NCI-H1694 (cell line): ENCODE measurements at places on chromosomes 5 and 9.

DNA sequence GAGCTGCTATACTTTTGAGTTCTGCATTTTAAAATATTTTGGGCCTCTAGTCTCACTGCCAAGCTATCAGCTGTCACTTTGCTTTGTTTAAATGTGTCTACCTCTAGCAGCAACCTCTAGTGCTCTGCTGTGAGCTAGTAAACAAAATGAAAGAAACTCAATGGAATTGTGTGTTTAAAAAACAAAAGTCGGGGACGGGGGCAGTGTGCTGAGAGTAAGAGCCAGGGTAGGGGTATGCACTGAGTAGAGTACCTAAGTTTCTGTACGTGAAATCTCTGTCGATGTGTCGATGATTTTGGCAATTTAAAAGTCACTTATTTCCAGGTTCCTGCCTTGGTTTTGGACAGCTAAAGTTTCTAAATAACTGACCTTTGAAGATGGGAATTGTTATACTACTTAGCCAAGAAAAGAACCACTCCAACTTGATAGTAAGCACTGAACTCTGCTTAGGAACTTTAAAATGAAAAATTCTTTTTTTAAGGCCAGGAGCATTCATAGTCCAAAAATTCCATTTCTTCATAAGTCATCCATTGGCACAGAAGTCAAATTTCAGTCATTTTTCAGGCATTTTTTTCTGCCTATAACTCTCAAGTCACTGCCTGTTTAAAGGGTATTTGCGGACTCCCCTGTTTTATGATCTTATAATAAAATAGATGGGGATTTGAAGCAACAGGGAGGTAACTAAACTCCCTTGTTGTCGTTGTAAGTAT is 111.5 kb downstream of the SAXO1 start:
- DNase-seq, result no peak

DNA sequence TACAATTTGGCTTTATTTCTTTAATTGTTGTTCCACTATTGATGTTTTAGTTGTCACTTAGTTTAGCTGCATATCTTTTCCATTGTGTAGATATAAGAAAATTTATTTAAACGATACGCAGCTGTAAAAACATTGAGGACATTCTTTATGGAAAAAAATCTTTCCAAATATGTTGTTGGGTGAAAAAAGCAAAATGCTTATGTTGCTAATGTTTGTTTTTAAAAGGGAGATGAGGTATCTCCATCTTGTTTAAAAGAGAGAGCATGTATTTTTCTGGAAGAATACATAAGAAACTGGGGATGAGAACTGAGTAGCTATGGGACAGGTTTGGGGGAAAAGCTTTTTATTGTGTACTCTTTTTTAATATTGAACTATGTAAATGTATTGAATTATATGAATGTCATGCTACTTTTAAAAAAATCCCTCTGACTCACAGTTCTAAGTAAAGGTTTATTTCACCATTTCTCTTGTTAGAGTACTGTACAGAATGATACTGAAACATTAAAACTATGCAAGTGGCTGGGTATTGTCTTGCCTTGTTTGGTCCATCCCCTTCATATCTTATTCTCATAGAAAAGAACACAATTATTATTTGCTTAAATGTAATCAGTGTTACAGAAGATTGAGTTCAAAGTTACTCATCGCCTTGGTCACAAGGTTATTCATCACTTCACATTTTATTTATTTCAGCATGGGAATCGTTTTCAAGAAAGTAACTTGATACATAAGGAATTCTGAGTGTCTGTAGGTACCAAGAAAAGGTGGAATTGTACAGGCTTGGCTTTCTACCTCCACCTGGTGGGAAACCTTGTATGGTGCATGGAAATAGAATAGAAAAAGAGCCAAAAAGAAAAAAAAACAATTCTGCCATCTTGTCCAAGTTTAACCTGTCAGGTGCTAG is 85.8 kb downstream of the RIC1 start:
- DNase-seq, result no peak

DNA sequence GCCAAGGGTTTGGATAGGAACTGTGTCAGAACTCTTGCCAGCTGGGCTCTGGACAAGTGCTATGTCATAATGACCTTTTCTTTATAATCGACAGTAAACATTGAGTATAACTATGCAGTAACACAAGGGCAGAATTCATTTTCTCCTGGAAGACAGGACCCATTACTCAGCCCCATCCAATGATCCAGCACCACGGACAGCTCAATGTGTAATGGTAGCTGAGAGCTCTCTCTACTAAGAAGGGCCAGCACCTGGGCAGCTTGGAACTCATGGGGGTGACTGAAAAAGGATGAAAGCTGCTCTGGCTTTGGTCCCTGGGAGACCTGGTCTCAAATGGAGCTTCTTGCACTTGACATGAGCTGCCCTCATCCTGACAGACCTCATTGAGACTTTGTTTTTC is 347.8 kb downstream of the TRIM32 start:
- no peak for DNase-seq

- no peak for DNase-seq
Observed at GRCh38 chr5:7503564-7503963, 107.6 kb downstream of the ADCY2 start.

- DNase-seq, result no peak
Observed at GRCh38 chr5:2997179-2997578, 245.7 kb upstream of the IRX2 start.

DNA sequence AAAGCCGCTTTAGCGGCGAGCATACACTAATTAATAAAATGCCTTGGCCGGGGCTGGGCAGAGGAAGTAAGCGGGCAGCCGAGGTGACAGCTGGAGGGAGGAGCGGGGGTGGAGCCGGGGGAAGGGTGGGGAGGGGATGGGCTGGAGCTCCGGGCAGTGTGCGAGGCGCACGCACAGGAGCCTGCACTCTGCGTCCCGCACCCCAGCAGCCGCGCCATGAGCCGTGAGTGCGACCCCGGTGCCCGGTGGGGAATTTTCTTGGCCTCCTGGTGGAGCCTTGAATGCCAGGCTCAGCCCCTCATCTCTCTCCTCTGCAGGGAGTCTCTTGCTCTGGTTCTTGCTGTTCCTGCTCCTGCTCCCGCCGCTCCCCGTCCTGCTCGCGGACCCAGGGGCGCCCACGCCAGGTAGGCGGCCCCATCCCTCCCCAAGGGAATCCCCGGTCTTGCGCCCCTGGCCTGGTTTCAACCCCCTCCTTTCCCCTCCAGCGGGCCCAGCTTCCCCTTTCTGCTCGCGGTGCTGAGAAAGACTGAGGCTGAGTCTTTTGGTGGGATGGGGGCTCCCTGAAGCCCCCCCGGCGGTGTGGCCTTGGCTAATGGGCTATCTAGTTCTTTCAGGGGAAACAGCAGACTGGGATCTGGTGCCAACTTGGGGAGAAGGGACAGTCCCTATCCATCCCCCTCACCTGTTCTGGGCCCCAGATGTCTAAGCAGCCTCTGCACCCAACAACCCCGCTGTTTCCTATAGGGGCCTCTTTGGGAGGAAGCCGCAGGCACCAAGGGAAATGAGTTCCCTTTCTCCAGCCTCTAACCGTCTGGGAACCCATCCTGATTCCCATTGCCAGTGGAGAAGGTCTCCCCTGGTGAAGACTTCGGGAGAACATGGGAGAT is at the start of gene PTGS1:
Gene PTGS1, plus strand, starts transcription at position 156 of the 887 bp plus-strand sequence. Its CDS starts 61 bp downstream, at position 217.
- no peak for DNase-seq

DNA sequence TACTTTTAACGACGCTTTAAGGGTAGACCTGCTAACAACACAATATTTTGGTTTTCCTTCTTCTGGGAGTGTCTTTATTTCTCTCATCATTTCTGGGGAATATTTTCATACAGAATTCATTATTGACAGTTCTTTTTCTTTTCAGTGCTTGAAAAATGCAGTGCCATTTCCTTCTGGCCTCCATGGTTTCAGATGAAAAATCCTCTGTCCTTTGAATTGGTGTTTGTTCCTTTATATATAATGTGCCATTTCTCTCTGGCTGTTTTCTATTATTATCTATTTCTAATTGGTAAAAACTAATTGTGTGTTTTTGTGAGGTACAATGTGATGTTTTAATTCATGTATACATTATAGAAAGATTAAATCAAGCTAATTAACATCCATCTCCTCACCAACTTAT is 194.3 kb upstream of the S1PR3 start:
- DNase-seq, result no peak

DNA sequence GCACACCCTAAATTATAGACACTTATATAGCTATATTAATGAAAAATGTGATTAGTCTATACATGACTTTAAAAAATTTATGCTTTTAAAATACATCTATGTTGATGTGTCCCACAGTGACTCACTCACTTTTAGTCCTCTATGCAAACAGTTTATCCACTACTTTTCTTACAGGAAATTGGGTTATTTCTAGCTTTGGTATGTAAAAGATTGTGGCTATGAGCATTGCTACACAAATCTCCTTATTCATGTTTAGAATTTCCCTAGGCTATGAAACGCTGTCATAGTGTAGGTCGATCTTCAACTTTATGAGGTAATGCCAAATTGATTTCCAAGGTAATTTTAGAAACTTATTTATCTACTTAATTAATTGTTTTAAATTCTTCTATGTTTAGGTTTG is 687.4 kb downstream of the PRR16 start:
- DNase-seq, result no peak

- no peak for DNase-seq
Observed at GRCh38 chr5:173210877-173211276, 24.1 kb downstream of the NKX2-5 start.

GRCh38 chr5:102080288-102080687 is 215.8 kb downstream of the SLCO4C1 start:
- DNase-seq, result no peak

DNA sequence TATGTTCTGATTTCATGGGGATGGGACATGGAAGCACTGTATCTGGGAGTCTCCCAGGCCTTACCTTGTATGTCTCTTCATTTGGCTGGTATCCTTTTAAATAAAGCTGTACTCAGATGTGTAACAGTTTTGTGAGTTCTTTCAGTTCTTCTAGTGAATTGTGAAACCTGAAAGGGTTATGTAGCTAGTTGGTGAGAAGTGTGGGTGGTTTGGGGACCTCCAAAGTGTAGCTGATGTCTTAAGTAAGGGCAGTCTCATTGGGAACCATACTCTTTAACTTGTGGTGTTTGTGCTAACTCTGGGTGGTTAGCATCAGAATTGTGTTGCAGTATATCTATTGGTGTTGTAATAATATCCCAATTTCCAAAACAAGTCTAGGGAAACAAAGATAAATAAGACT is 166.9 kb upstream of the CCNH start:
- DNase-seq, result no peak

- no peak for DNase-seq
Observed at GRCh38 chr5:62465985-62466925, 53.7 kb downstream of the IPO11 start.

GRCh38 chr9:89449261-89449671 is 48.6 kb downstream of the SEMA4D start:
- DNase-seq, result no peak

DNA sequence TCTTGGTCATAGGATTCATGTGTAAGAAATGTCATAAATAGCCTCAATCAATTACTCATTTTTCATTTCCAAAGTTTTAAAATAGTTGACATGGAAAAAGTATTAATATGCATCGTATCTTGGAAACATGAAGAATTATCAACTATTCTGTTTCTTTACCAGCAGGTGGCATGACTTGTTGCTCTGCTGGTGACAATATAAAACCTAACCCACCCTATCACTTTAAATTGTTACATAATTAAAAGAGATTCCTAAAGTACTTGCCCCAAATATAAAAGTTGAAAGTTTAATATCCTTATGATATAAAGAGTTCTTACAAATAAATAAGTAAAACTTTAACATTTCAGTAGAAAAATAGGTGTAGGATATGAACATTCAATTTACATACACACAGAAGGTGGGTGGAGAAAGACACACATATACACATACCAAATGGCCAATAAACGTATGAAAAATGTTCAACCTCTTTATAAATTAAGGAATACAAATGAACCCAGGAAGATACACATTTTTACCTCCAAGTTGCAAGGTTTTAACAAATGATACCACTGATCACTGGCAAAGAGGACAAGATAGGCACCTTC is 30.6 kb downstream of the MAP1B start:
- DNase-seq, result no peak

GRCh38 chr5:5419291-5420210 is 2.9 kb upstream of the ICE1 start:
- peak; percentile 55 for DNase-seq

GRCh38 chr5:139655727-139656271 is 7.7 kb downstream of the CXXC5 start:
- no peak for DNase-seq

DNA sequence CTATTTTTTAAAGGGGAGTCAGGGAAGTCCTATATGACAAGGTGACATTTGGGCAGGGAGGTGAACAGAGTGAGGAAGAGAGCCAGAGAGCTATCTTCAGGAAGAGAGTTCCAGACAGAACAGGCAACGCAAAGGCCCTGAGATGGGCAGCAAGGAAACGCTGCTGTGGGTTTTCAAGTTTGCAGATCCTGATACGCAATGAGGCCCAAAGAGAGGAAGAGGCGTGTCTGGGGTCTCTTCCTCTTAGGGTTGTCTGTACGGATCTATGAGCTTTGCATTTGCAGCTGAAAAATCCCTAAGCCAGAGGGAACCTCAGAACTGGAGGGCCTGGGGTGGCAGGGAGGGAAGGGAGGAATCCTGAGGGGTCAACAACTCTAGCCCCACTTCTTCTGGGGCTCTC is 13.6 kb downstream of the FAT2 start:
- DNase-seq, result no peak

DNA sequence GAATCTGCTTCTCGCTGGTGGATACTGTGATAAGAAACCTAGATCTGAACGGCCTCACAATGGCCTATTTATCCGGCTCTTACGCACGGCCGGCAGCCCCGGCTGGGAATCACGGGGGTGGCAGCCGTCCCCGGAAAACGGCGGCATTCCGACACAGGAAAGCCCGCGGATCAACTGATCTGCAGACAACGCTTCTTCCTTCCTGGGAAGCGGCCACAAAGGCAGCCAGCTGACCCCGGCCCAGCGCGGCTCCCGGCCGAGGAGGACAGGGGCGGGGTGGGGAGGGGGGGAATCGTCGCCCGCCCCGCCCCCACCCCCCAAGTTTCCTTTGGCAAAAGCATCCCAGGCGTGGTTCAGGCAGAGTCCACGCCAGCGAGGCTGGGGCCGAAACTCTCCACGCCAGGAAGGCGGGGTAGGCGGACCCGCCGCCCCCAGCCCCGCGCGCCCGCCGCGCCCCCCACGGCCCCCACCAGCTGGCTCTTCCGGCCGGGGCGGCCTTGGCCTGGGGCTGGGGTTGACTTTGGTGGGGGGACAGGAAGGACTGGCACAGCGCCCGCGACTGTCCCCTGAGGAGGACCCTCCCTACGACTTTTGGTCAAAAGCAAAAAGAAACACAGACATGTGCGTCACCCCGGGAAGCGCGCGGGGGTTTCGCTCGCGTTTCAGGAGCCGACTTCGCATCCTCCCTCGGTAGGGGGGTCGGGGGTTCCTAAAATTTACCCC is 247.7 kb upstream of the ANKRD55 start:
- DNase-seq, result no peak

- DNase-seq, result no peak
Observed at GRCh38 chr9:98639133-98639532, 69.6 kb downstream of the GABBR2 start.

- DNase-seq, result no peak
Observed at GRCh38 chr9:35996358-35996970, 38.5 kb upstream of the OR2S2 start.

- no peak for DNase-seq
Observed at GRCh38 chr9:132211570-132211969, 49.7 kb downstream of the NTNG2 start.

- no peak for DNase-seq
Observed at GRCh38 chr9:136357202-136357725, 6.3 kb downstream of the DNLZ start.

GRCh38 chr9:96187151-96187555 is 114.8 kb downstream of the HSD17B3 start:
- DNase-seq, result no peak

GRCh38 chr9:77763566-77763965 is 115.4 kb upstream of the GNA14 start:
- no peak for DNase-seq

- no peak for DNase-seq
Observed at GRCh38 chr5:149043641-149044040, 19.2 kb downstream of the SH3TC2 start.

- no peak for DNase-seq
Observed at GRCh38 chr9:31355159-31355882, 1029.1 kb upstream of the ACO1 start.
